ENCODE measurements at places on chromosomes 5 and 9.
A peak's percentile ranks its signal among the peaks of the same experiment; 100 is the strongest.

DNA sequence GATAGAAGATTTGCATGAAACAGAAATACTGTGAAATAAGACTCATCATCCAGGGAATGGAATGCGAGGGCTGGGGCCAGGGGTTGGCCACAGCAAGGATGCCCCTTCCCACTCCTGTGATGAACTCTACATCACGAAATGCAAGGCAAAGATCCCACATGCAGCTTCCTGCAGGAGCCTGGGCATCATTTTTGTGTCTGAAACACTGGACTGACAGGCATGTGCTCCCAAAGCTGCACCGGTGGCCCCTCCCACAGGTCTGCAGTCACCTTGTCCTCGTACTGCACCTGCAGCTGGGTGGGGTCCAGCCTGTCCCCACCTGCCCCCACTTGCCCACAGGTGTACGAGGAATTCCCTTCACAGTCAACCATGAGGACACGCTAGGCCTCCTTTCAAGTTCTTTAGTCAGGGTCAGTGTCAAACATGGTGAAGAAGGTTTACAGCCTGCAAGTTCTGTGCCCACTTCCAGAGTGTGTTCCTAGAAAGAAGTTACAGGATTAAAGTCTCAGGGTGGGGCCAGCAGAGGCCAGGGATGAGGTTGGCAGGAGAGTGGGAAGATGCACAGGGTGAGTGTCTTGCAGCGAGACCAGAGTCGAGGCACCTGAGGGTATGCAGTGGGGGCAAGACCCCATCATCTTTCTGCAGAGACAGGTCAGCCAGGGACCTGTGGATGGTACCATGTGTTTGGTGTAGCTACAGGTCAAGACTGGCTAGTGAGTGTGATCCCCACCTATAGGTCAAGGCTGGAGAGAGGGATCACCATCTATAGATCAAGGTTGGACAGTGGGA is 155.0 kb upstream of the IRX2 start:
- no peak for DNase-seq

DNA sequence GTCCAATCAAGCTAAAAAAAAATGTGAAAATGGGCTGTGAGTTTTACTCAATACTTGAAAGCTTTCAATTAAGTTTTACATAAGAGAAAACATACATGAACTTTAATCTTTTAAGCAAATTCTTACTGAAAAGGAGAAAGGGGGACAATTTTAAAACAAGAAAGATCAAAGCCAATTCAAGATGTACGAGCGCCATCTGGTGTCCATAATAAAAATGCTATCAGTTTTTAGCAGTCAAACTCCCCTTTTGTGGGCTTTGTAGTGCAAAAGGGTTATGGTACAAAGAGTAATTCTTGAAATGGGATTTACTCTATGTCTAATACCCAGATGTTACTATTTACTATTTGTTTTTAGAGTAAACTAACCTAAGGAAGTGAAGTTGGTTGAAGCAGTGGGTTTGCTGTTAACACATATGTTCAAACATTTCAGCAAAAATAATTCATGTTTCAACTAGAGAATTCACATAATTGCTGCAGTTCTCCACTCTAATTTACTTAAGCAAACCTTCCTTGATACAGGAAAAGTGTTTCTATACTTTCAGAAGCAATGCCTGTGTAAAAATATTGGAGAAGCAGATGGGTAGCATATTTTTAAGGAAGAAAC is 228.2 kb upstream of the TYRP1 start:
- no peak for DNase-seq

GRCh38 chr9:102778746-102779145 is 216.4 kb upstream of the CYLC2 start:
- no peak for DNase-seq

DNA sequence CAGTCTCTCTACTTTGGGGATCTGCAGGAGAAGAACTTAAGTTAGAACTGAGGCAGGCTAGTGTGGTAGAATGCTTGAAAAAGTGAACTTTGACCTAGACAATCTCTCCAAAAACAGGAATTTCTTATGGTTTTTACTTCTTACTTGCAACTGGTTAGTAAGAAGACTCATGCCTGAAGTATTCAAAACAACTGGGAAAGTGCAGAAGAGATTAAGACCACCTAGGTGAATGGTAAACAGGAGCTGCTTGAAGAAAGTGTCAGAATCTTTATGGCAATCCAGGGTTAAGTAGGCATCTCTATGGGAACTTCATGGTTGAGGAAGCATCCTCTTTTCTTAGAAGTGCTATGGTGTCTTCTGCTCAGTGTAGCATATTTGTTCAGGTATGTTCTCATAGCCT is 428.6 kb upstream of the TLE4 start:
- DNase-seq, result no peak

- DNase-seq, result no peak
Measured at GRCh38 chr9:136204838-136205706, at the start of gene LHX3. Gene LHX3 (minus strand): TSS chr9:136205128. CDS start chr9:136205012, 116 bp downstream.

DNA sequence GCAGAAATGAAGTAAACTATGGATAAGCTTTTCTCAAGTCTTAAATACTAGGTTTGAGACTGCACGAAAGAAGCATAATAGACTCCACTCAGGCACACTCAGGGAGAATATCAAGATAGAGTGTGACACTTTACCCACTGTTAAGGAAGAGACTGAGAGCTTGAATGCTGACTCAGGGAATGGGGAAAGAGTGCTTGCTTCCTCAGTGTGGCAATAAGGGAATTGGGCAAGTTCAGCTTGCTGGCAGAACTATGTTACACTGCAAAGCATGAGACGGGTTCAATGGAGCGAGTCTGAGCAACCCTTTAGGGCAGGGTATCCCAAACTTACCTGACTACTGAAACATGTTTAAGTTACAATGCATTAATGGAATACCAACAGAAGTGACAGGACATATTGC is 237.7 kb upstream of the MEF2C start:
- DNase-seq, result no peak

GRCh38 chr9:133421615-133422542 is at the start of gene ADAMTS13:
Gene ADAMTS13 (plus strand): TSS chr9:133422367. CDS start chr9:133422444, 77 bp downstream.
- DNase-seq, result no peak

DNA sequence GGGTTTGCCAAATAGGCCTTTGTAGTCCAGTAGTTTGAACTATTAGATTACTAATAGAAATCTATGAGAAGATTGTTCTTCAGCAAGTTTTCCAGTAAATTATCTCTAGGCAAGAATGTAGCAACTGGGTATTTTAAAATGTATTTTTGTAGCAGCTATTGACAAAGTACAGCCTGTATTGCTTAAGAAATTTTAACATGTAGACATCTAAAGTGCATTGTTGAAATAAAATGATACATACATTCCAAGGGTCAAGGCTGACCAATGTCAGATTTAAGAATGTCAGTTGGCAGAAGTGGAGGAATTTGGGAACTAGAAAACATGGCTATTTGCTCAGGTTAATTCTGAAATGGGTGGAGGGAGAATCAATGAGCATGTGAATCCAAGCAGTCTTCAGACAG is 57.5 kb upstream of the ZSWIM6 start:
- DNase-seq, result no peak

DNA sequence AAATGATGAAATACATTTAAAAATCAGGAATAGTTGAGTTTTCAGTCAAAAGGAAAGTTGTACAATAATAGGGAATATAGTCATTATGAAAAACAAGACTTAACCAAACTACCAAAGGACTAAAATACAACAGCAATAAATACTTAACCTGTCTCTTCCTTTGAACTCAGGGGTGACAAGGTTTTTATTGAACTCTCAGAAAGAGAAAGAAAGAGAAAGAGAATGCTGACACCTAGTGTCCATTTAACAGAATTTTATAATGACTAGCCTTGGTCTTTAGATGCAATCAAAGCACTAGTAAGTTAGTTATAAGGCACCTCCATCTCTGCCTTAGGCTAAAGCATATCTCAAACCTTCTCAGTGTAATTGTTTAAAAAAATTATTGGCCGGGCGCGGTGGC is 47.5 kb downstream of the UIMC1 start:
- no peak for DNase-seq

GRCh38 chr5:52119768-52120167 is 667.9 kb upstream of the ITGA1 start:
- no peak for DNase-seq

GRCh38 chr9:38259056-38259455 is 133.4 kb upstream of the ALDH1B1 start:
- DNase-seq, result no peak

DNA sequence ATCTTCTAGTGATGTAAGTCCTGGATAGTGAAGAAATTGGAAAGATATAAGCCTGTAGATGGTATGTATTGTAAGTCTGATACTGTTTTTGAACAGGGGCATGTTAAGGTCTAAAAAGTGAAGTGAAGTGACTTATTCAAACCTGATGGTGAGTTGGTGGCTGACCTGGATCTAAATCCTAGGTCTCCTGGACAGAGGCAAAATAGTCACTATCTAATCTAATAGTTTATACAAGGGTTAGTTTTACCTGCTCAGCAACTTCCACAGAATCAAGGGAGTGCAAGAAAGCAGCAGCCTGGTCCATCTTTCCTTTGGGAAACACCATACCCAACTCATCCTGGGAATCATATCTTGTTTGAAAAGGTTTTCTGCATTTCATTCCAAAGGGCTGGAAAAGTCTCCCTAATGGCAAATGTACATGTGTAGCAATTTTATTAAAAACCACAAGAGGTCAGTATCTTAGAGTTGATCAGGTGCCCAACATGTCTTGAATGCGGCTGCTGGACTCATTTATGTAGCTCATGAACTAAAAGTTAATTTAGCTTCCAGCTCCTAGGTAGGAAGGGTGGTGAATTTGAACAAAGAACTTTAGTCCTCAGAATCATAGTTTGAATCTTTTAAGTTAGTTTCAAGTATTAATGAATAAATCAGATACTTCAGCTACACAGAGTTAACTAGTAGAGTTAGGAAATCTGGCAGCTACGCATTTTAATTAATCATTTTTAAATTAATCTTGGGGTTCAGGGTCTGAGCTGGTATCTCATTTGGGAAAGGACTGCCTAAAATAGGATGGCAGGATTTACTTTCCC is 26.0 kb downstream of the SKP2 start:
- DNase-seq, result no peak

- DNase-seq, result no peak
Measured at GRCh38 chr5:18761801-18762200, 1127.5 kb downstream of the TAF11L14 start.

- DNase-seq, result no peak
Measured at GRCh38 chr9:75892216-75892911, 1.9 kb downstream of the PCSK5 start.

DNA sequence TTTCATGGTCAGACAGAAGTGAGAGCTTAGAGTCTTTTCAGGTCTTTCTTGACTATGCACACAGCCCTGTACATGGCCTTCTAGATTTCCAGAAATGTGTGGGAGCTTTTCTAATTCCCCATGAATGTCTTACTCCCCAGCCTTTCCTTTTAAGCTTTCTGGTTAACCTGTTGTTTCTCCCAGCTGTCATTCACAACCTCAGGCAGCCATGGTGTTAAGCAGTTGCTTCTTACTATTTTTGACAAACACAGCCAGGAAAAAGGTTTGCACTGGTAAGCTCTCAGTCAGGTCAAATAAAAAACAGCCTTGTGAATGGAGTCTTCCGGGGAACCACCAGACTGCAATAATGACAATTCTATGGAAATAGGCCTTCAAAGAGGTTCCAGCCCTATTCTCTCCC is 84.9 kb downstream of the MTREX start:
- no peak for DNase-seq

- no peak for DNase-seq
Measured at GRCh38 chr5:91311168-91311696, 71.9 kb downstream of the ARRDC3 start.

DNA sequence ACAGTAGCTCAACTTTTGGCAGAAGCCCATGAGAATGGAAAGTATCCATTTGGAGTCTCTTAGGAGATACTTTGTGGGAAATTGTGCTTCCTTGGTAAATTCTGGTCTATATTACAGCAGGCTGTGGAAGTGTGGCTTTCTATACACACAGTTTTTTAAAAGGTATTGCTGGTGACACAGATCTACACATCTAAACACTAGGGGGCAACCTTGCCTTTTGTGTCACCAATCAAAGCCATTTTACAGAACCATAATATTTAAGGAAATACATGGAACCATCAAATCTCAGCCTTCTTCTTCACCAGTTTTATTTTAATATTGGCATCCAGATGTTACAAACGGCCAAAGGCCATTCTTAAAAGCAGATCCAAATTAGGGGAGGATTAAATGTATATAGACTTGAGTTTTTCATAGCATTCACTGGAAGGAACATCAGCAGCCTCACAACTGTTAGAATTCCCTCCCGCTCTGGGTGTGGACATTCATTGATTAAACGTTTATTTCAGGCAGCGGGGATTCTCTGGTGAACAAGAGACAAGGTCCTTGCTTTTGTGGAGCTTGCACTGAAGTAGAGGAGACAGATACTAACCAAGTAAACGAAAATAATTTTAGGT is 132.4 kb upstream of the EPB41L4A start:
- DNase-seq, result peak; percentile 2

DNA sequence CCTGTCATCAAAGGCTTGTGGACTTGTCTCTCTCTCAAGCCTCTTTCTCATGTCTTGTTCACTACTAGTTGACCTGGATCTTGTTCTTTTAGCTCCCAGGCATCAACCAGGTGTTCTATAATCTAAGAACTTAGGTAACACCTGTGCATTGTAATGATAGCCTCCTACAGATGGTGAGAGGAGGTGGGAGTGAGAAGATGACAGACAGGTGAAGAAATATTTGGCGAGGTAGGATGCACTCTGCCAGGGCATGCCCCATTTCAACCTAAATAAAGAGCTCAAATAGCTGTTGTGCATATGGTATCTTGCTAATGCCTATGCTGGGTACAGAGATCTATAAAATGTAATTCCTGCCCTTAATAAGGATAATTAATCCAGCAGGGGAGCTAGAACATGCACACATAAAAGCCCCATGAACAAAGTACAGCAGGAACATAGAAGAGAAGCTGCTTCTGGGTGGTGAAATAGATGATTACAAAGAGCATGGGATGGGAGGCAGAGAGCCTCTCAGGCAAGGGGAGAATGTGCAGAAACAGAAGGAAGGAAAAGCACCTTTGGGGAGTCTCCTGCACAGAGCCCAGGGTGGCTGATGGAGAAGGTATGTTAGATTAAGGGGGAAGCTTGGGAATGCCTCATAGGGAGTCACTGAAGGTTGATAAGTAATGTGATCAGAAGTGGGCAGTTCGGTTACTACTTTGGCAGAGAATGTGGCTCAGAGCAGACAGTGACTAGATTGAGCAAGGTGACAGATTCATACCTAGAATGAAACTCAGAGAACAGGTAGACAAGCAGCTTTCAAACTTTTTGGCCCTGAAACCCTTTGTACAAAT is 28.0 kb upstream of the PLIN2 start:
- DNase-seq, result no peak
